ENCODE measurements at places on chromosomes 12 and 14.

GRCh38 chr12:65656156-65656882, 168.0 kb upstream of the HMGA2 start:
- no peak for DNase-seq

- DNase-seq = no peak
Observed at GRCh38 chr14:50670866-50671256, 2.8 kb upstream of the SAV1 start.

DNA sequence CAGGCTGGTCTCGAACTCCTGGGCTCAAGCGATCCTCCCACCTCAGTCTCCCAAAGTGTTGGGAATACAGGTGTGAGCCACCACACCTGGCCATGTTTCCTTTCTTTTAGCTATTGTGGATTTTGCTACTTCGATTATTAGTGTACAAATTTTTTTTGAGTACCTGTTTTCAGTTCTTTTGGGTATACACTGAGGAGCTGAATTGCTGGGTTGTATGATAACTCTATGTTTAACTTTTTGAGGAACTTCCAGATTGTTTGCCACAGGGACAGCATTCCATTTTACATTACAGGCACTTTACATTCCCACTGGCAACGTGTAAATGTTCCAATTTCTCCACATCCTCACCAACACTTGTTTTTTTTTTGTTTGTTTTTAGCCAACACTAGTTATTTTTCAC, 198.1 kb upstream of the TBX3 start:
- DNase-seq = no peak

- no peak for DNase-seq
Observed at GRCh38 chr12:111202237-111202915, 166.5 kb downstream of the PHETA1 start.

- no peak for DNase-seq
Observed at GRCh38 chr14:23123419-23123818, 4.4 kb upstream of the CEBPE start.

DNA sequence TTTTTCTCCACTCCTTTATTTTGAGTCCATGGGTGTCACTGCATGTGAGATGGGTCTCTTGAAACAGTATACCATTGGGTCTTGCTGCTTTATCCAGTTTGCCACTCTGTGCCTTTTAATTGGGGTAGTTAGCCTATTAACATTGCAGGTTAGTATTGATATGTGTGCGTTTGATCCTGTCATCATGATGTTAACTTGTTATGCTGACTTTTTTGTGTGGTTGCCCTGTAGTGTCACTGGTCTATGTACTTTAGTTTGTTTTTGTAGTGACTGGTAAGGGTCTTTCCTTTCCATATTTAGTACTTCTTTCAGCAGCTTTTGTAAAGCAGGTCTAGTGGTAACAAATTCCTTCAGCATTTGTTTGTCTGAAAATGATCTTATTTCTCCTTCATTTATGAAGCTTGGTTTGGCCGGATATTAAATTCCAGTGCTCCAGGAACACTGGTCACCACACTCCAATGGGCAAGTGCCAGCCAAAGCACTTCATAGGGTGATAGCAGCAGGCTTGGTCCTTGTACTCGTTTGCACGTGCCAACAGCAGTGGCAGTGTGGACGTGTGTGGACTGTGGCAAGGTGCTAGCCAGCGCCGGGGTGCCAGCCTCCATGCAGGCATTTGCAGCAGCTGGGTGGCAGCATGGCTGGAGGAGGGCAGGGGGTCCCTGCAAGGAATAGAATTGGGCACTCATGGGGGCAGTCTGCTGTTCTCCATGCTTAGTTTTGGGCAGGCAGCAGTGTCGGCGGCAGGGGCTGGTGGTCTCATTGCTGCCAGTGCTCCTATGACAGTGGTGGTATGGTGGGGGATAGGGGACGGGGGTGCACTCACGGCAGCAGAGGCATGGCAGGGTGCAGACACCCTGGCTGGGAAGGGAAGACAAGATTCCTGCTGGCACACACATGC, 53.5 kb downstream of the FRS2 start:
- DNase-seq = no peak

DNA sequence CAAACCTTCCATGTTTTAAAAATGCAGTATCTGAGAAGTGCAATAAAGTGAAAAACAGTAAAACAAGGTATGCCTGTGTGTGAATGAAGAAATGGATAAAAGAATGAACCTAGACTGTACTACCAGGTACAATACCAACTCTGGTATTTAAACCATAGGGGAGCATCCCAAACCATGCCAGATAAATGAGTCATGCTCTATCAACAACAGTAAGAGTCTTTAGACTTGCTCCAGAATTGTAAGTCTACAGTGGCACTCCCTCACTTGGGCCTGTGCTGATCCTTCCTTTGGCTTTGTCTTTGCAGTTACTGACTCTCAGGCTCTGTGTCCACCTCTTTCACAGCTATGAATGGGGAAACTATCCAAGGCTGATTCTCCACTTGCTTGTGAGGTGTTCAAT, 38.1 kb downstream of the BBS10 start:
- no peak for DNase-seq

DNA sequence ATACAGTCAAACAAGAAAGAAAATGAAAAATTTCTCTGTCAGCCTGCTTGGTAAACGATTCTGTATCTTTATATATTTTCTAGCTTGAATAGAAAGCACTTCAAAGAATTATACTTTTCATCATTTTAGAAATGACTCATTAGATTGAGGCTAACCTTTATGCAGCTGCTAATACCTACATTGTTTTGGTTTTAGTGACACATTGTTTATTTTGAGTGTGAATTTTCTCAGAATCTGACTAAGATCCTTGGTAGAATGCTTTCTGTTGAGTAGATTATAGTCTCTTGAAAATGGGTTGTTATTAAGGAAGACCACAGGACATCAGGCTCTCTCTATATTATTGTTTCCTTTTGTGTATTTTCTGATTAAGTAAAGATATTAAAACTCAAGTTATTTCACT, at the start of gene PMCH:
PMCH (minus strand) TSS at position 45 of the 400 bp plus-strand sequence. CDS start 63 bp downstream, outside the sequence.
- DNase-seq = no peak

- no peak for DNase-seq
Observed at GRCh38 chr14:30888480-30889243, 14.3 kb downstream of the COCH start.

DNA sequence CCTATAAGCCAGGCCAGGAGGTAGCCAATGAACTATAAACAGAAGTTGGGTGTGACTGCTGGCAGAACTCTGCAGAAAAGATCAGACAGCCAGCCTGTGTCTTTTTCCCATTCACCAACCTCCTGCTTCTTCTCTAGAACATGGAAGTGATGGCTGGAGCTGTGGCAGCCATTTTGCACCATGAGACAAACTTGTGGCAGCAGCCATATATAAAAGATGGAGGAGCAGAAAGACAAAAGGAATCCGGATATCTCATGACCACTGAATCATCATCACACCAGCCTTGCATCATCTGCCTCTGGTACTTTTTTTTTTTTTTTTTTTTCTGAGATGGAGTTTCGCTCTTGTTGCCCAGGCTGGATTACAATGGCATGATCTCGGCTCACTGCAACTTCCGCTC, 8.7 kb downstream of the BEGAIN start:
- no peak for DNase-seq

DNA sequence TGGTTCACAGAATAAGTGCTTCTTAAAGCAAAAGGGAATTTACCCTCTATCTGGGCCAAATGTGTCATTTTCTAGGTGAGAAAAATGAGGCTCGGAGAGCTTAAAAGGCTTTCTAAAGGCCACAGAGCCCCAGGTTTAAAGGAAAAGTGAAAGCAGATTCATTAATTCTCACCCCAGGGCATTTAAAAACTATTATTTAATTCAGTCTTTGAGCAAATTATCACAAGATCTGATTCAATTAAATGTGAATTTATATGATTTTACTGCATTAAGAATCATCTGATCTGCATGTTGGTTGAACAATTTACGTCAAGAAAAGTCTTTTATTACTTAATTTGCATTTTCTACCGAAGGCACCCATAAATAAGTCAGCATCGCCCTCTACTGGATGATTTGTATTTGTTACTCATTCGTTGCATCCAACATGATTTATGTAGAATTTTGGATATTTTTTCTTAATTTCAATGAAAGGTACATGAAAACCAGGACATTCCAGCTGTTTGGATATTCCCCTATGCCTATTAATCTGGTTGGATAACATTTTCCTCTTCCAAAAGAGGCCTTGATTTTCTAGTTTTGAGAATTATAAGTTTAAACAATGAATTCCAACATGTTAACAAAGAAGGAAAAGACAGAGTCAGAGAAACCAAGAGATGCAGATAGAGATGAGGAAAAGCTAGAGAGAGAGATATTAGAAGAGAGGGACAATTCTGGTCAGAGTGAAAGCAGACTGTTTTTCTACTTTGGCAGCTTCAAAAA, 19.1 kb upstream of the DHRS7 start:
- DNase-seq = no peak

DNA sequence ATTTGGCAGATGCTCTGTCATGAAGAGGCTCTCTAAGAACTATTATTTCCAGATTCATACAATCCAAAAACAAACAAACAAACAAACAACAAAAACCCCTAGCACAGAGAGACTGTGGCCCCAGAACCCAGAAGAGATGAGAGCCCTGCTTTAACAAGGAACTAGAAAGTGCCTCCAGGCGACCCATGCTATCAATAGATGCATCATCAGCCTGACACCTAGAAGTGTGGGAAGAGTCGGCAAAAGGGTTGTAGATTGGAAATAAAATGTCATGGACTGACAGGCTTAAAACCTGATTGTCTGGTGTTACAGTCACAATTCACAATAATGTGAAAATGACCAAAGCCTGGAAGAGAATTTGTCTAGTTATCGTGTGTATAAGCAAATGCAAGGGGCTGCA, 50.6 kb upstream of the FLRT2 start:
- DNase-seq = no peak
